ENCODE measurements at places on chromosomes 1 and 21.

DNA sequence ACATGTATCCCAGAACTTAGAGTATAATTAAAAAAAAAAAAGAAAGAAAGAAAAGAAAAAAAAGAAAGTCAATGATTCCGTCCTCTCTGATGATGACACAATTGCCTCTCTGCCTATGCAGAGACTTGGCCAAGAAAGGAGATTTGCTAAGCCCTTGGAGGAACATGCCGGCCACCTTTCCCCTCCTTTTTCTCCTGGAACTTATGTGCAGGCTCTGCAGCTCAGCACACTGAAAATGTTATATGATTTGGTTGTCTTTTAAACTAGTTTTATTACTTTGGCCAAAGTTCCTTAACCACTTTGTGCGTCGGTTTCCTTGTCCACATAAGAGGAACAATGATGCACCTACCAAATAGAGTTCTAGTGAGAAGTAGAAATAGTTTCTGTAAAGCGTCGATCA is 111.4 kb upstream of the ZNF644 start:
- no peak for DNase-seq

- no peak for DNase-seq
Measured at GRCh38 chr1:26142159-26142558, 16.7 kb upstream of the FAM110D start.

GRCh38 chr1:35202048-35202719 is 9.2 kb upstream of the SFPQ start:
- DNase-seq, result peak; percentile 24

DNA sequence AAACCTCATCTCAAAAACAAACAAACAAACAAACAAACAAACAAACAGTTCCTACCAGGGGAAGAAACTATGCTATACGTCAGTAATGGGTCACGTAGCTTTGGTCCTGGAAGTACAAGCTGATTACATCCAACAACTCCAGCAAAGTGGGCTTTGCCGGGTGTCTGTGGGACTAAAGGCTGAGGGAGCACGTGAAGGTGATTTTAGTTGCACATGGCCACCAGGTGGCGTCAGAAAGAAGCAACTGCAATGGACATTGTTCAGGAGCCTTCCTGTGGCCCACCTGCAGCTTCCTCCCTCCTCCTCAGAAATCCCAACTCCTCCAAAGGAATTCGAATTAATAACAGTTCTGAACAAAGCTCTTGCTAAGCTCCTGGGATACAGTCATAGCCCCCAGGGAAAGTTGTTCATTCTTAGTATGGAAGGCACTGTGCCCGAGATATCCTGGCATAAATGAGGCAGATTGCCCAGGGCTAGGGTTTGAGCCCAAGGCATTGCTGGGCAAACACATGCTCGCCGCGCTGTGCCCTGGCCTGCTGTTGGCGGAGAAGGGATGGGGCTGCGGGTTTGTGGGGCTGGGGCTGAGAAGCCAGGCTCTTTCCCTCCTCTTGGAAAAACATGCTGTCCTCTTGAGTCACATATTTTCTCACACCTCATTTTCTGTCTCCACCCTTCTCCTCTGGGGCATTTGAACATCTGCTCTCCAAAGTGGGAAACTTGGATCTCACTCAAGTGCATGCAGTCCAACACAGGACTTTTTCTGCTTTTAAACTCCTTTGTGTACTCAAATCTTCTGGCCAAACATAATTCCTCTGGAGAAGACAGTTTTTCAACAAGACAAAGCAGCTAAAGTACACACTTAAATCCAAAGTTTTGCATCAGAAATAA is 28.6 kb downstream of the AKNAD1 start:
- peak; percentile 42 for DNase-seq

- peak; percentile 2 for DNase-seq
Measured at GRCh38 chr1:110829955-110830553, 42.9 kb upstream of the CD53 start.

GRCh38 chr1:44289530-44289929 is 65.5 kb downstream of the ERI3 start:
- DNase-seq, result no peak

DNA sequence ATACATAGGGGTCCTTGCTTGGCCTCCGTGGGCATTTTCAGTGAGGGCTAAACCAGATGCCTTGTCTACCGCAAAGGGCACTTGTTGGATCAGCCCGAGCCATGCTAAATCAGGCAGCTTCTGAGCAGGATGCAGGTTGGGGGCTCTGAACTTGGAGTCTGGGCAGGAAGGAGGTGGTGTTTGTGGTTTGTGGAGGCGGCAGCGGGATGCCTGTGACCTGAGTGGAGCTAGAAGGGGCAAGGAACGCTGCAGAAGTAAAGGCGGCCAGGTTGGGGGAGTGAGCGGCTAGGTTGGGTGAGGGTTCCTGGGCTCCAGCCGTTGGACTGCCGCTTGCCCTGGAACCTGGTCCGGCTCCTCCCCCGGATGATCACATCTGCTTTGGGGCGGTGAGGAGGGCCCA is 183.9 kb downstream of the CAMTA1 start:
- no peak for DNase-seq

GRCh38 chr1:214277704-214278635 is 3.0 kb upstream of the SMYD2 start:
- no peak for DNase-seq

GRCh38 chr1:152681616-152682015 is 4.3 kb upstream of the LCE2B start:
- no peak for DNase-seq

GRCh38 chr1:179080866-179081686 is 794 bp upstream of the TOR3A start:
- peak; percentile 55 for DNase-seq

DNA sequence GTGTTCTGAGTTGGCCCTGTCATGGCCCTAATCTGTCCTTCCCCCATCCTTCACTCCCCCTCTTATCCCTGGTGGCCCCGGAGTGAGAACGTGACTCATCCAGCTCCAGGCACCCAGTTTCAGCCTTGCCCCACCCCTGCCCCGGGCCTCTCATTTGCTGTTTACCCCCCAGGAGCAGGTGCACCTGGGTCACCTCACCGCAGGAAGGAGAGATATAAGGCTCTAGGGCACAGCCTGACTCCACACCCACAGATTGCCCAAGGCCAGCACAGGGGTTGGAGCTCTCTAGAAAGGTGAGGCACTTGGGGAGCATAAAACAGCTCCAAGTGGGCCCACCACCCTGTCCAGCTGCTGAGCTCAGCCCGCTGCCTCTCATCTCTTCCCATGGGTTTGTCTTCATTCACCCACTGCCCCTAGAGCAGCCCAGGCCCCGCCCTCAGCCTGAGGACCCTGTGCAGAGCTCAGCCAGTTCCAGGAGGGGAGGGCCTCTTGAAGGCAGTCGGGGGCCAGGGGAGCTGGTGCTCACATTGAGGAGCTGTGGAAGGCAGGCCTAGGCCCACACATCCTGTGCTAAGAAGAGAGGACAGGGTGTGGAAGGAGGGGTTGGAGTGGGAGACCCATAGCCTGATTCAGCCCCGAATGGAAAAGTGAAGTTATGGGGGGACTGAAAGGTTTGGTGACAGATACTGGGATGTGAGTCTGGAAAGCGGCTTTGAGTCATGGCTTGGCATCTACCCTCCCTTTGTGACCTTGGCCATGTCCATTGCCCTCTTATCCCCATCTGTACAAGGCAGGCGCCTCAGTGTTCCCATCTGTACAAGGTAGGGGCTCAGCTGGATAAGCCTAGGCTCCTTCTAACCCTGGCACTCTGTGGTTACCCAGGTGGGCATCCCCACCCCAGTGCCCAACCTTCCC is 16.1 kb upstream of the GPR37L1 start:
- DNase-seq, result no peak

GRCh38 chr21:41481191-41481590 is 26.8 kb downstream of the TMPRSS2 start:
- no peak for DNase-seq

DNA sequence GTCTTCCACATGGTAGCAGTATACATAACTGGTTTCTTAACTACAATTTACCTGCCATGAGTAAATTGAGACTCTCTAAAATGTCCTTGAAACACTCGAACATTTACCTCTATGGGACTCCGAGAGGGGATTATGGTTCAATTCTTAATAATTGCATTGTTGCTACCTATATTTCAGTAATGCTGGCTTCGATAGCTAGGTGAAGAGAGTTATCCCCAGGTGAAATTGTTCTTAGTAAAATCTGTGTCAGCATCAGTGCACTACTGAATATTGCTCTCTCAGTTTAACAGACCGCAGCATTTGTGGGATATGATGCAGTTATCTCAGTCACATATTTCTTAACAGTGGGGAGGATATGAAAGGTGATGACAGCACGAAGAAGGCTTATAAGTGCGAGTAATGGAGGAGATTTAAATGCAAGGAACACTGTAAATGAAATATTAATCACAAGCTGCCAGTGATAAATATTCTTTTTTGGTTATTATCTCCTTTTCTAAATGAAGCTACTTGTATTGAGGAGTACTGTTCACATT is 801.9 kb downstream of the BRINP3 start:
- DNase-seq, result no peak

GRCh38 chr1:5351366-5351765 is 640.9 kb downstream of the NPHP4 start:
- DNase-seq, result no peak

GRCh38 chr1:53442299-53442698 is 16.9 kb upstream of the DMRTB1 start:
- DNase-seq, result no peak

DNA sequence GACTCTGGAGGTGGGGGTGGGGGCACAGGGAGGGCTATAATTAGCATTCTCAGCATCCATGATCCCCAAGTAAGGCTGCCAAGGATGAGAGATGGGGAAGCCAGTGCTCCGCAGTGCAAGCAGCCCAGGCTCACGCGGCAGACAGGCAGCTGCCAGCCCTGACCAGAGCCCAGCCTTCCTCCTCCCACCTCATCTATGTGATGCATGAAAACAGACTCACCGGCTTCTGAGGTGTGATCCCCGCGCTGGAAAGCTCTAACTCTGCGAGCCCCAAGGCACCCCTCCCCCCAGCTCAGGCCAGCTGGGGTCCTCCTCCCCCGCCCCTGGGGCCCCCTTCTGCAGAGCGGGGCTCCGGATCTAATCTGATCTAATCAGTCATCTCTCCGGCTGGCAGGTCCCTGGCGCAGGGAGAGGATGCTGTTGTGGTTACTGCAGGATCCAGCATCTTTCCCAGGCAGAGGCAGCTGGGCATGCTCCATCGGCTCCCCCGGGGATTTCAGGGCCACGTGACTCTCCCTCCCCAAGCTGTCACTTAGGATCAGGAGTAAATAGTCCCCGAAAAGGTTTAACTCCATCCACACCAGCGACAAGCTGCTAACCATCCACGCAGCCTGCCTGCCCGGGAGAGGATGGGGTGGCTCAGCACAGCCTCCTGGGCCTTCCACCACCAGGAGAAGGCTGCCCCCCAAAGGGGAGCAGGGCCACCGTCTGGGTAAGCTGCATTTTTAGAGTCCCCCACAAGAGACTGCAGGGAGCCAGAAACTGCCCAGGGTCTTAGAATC is at the start of gene PLEKHA6:
Gene PLEKHA6, minus strand, starts transcription at position 456 of the 782 bp plus-strand sequence. CDS start 86,202 bp downstream, outside the sequence.
- DNase-seq, result no peak

- no peak for DNase-seq
Measured at GRCh38 chr1:114262337-114262736, 108.7 kb upstream of the SYT6 start.

- no peak for DNase-seq
Measured at GRCh38 chr1:54404939-54405897, 976 bp downstream of the SSBP3 start.

- no peak for DNase-seq
Measured at GRCh38 chr1:106980121-106980520, 76.4 kb upstream of the PRMT6 start.

GRCh38 chr1:65904681-65905083 is 112.0 kb downstream of the PDE4B start:
- no peak for DNase-seq

GRCh38 chr21:46135782-46136395 is 19.5 kb downstream of the FTCD start:
- DNase-seq, result no peak

DNA sequence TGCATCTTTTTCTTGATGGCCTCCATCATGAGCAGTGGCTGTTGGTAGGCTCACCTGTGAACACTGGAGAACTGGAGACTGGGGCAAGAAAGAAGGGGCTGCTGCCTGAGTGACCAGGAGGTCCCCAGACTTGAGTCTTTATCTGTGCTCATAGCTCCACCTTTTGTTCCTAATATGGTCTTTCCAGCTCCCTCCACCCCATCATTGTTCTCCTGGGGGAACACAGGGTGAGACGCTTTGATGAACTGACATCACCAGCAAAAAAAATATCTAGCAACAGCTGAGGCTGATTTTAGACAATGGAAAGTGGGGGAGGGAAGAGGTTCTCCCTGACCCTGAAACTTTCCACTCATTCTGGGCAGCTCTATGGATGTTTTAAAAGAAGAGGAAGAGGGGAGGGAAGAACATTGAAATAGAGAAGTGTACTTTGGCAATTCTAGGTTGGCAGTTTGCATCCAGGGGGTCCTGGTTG is at the start of gene TPM3:
Gene TPM3, minus strand, starts transcription at position 111 of the 472 bp plus-strand sequence. Its CDS starts 82 bp downstream, at position 29.
- DNase-seq, result no peak

GRCh38 chr21:26698416-26698815 is 125.3 kb upstream of the CYYR1 start:
- no peak for DNase-seq

GRCh38 chr1:165536016-165536415 is 7.8 kb upstream of the LRRC52 start:
- DNase-seq, result no peak

- no peak for DNase-seq
Measured at GRCh38 chr1:82704393-82704792, 903.7 kb downstream of the ADGRL2 start.

- no peak for DNase-seq
Measured at GRCh38 chr1:67747671-67748546, 62.9 kb downstream of the GADD45A start.

GRCh38 chr1:76669624-76670315 is 197.5 kb upstream of the ST6GALNAC5 start:
- no peak for DNase-seq

GRCh38 chr1:179034720-179035119 is 9.0 kb downstream of the FAM20B start:
- DNase-seq, result no peak

DNA sequence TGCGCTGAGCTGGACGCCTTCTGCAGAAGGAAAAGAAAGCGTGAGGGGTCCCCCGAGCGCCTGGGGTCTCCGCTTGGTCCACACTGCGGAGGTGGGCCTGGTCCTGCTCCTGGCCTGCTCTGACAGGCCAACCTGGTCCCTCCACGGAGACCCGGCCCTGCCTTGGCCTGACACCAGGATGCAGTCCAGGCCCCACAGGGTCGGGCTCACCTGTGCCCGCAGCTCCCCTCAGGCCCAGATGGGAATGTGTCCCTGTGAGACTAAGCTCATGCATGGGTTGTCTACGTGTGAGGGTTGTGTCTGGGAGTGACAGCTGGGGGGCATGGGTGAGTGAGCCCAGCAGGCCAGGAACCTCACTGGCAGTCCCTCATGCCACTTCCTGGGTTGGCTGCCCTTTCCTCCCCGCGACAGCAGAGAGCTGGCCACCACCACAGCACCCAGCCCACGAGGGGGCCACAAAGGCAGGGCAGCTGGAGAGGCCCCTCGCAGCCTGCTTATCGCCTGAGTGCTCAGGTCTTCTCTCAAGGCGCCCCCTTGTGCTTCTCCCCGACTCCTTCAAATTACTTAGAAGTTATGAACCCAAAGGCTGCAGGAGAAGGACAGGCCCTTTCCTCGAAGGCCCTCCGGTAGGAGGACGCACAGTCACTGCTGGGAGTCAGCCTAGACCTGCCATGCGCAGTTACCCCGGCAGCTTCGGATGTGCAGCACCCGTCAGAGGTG is 41.1 kb downstream of the SLC45A1 start:
- DNase-seq, result no peak

GRCh38 chr1:63982201-63982600 is 208.4 kb downstream of the ROR1 start:
- DNase-seq, result no peak

All from T-helper 22 cell (primary cell).